GM23338 (cell line): ENCODE measurements at places on chromosomes 2 and 18. TPM values are rescaled to one million over a fixed set of nuclear protein-coding genes. Genes with fewer than 3 reads are reported as not detected.

DNA sequence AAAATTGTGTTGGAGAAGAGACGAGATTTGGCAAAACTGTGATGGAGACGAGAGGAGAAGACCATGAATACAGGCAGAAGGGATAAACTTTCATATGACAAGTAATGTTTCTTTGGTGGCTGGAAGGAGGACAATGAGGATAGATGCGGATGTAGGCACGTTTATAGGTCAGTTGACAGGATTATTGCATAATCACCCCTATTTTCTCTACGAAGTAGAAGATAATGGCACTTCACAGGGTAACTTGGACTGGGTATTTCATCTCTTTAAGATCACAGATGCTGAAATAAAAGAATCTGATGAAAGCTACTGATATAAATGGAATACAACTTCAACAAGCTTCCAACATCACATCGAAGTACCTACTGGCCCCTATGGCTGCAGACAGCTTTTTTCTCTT is 81.0 kb downstream of the PLEKHM3 start:
- no peak for DNase-seq
- H3K27ac ChIP-seq = no peak overlapping the region
- H3K36me3 ChIP-seq = no peaks in the 10 kb centered on the region
- no peaks in the 10 kb centered on the region for H3K27me3 ChIP-seq
- no peak overlapping the region for H3K4me3 ChIP-seq

GRCh38 chr18:14921031-14921430 is 173.1 kb downstream of the ANKRD30B start:
- H3K36me3 ChIP-seq = no peaks in the 10 kb centered on the region; the same call in none of the 2 replicates
- no peak overlapping the region for H3K27ac ChIP-seq
- H3K27me3 ChIP-seq = no peaks in the 10 kb centered on the region
- H3K4me1 ChIP-seq = no peaks in the 10 kb centered on the region

GRCh38 chr18:26252411-26252810 is 26.2 kb downstream of the TAF4B start:
- H3K27ac ChIP-seq = no peak overlapping the region
- H3K4me1 ChIP-seq = no peaks in the 10 kb centered on the region
- no peaks in the 10 kb centered on the region for H3K36me3 ChIP-seq
- no peaks in the 10 kb centered on the region for H3K27me3 ChIP-seq
- H3K4me3 ChIP-seq = no peak overlapping the region

GRCh38 chr2:205700331-205701132 is 18.2 kb downstream of the NRP2 start:
- H3K27me3 ChIP-seq = no peaks in the 10 kb centered on the region
- no peak overlapping the region for H3K27ac ChIP-seq
- H3K4me3 ChIP-seq = no peak overlapping the region
- peaks cover 42% of the 10 kb centered on the region for H3K4me1 ChIP-seq

Gene ZNF804A
- total RNA-seq = not detected in 2 replicates

GRCh38 chr2:25306777-25307368 is 34.9 kb downstream of the DNMT3A start:
- H3K27ac ChIP-seq = no peak overlapping the region
- DNase-seq = no peak
- no peaks in the 10 kb centered on the region for H3K36me3 ChIP-seq
- H3K4me1 ChIP-seq = peaks cover 35% of the 10 kb centered on the region
- H3K4me3 ChIP-seq = no peak overlapping the region

DNA sequence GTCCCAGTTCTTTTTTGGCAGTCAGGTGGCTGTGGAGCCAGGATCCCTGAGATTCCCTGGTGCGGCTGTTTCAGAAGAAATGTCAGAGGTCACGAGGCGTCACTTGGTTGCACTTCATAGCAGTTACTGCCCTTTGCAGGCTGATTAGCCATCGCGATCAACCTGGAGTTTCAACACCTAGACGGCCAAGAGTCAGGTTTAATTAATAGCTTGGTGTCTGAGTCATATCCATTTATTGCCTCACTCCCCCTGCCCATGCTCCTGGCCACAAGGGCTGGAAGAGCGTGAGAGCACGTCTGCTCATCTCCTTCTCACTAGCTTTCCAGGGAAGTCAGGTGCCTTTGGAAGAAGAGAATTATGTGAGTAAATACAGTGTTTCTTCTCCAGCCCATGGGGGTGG is 552.3 kb downstream of the TSN start:
- DNase-seq = no peak
- H3K27me3 ChIP-seq = no peaks in the 10 kb centered on the region
- no peaks in the 10 kb centered on the region for H3K36me3 ChIP-seq
- H3K4me1 ChIP-seq = no peaks in the 10 kb centered on the region

DNA sequence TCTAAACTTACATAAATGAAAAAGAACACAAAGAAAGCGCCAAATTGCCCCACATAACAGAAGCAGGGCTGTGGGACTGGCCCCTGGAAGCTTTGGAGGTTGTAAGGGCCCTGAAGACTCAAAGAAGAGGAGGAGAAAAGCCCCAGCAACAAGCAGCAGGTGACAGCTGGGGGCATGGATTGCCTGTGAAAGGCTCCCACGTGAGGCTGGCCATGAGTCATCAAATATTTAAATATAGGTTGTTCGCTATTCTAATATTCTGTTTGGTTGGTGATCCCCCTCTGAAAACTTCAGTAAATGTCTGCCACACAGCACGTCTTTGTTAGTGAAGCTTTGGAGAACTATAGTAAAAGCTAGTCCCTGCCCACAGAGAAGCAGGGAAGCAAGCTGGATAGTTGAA is 132.4 kb downstream of the MREG start:
- H3K4me1 ChIP-seq = no peaks in the 10 kb centered on the region
- no peak overlapping the region for H3K4me3 ChIP-seq
- H3K27me3 ChIP-seq = no peaks in the 10 kb centered on the region
- H3K27ac ChIP-seq = no peak overlapping the region

DNA sequence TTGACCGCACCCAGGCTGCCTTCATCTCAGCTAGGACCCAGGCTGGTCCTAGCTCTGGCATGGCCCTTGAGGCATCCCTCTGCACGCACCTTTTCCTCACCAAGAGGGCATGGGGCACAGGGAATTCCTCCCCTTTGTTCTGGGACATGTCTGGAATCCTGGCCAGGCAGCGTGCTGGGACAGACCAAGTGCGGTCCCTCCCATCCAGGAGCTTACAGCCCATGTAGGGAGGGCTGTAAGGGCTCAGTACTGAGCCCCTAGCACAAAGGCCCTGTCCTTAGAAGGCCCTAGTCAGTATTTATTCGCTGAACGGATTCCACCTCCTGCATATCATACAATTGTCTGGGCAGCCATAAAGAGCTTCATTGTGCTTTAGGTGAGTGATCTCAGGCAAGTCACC is 3.0 kb downstream of the TMEM37 start:
- H3K4me1 ChIP-seq = peaks cover 41% of the 10 kb centered on the region
- no peaks in the 10 kb centered on the region for H3K36me3 ChIP-seq
- H3K4me3 ChIP-seq = no peak overlapping the region
- H3K27me3 ChIP-seq = 0 out of 2 replicates have a peak, but pooled peaks cover 7% of the 10 kb centered on the region
- no peak overlapping the region for H3K27ac ChIP-seq

DNA sequence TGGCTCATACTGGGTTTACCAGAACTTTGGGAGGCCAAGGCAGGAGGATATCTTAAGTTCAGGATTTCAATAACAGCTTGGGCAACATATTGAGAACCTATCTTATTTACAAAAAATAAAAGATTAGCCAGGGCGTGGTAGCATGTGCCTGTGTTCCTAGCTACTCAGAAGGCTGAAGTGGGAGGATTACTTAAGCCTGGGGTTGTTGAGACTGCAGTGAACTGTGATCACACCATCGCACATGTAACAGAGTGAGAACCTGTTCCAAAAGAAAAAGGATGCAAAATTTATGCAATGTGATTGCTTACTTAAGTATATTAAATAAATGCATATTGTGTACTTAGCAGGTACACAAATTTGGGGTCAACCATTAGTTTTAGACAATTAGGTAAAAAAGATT is 768.9 kb upstream of the CDH7 start:
- no peaks in the 10 kb centered on the region for H3K4me1 ChIP-seq
- no peaks in the 10 kb centered on the region for H3K27me3 ChIP-seq
- DNase-seq = no peak

DNA sequence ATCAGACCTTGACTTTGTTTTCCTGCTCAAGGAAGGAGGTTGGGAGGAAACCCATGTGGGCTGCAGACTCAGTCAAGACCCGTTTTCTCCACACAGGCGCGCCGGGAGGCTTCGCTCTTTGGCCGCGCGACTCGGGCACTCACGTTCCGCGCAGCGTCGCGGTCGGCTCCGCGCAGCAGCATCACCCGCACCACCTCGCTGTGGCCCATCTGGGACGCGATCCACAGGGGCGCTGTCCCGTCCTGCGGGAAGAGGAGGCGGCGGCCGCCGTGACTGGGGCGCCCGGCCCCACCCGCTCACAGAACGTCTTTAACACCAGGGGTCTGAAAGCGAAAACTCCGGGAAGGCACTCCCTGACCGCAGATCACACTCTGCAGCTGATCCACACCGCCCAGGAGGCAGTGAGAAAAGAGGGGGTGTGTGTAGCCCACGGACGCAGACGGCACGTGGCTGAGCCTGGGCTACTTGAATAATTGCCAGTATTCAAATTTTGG is 33.1 kb upstream of the NPC1 start:
- H3K4me1 ChIP-seq = peaks cover 18% of the 10 kb centered on the region
- no peak overlapping the region for H3K27ac ChIP-seq
- H3K27me3 ChIP-seq = peaks cover 32% of the 10 kb centered on the region
- H3K4me3 ChIP-seq = peak overlapping the region; percentile 70

DNA sequence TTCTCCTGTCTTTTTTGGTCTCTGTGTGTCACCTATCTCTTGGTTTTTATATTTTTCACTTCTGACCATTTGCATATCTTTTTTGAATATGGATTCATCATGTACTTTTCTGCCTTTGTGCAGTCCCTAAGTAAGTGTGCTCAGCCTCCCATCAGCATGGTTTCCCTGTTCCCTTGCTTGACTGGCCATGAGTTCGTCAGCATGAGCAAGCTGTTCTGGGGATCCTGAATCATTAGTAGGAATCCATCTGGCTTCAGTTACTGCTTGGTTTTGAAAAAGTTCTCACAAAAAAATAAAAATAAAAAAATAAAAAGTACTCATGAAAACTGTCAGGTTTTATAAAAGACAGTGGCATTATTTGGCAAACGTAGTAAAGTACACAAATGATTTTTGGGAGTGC is 144.1 kb downstream of the NCOA1 start:
- H3K4me3 ChIP-seq = no peak overlapping the region
- no peak for DNase-seq
- H3K27ac ChIP-seq = no peak overlapping the region
- H3K4me1 ChIP-seq = no peaks in the 10 kb centered on the region

DNA sequence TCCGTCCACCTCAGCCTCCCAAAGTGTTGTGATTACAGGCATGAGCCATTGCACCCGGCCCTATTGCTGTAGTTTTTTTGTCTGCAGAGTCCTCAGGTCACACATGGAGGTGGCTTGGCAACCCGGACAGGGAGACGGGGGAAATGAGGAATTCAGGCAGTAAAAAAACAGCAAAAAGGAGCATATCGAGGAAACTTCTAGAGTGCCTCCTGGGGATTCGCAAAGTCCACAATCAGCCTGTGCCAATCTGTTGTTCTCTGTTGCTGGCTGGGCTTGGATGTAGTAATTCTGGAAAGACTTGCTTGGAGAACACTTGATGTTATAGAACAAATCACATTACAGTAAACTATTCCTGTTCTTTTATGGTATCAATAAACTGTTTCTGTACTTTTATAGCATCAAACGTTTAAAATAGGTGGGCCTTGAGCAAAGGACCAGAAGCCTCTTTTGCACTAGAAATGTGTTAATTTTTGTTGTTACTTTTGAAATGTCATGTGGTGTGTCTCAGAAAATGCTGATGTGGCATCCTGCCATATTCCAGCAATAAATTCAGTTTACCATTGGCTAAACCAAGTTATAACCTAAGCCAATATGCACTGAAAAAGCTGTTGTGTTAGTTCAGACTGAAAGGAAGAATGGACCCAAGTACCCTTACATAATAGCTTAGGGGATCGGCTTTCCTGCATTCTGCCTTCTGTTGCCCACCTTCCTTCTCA is 14.4 kb downstream of the ELAC1 start:
- no peak overlapping the region for H3K27ac ChIP-seq
- peaks cover 5% of the 10 kb centered on the region; the same call in 1 of the 2 replicates for H3K36me3 ChIP-seq
- H3K4me3 ChIP-seq = no peak overlapping the region
- no peaks in the 10 kb centered on the region for H3K27me3 ChIP-seq
- no peaks in the 10 kb centered on the region for H3K4me1 ChIP-seq

DNA sequence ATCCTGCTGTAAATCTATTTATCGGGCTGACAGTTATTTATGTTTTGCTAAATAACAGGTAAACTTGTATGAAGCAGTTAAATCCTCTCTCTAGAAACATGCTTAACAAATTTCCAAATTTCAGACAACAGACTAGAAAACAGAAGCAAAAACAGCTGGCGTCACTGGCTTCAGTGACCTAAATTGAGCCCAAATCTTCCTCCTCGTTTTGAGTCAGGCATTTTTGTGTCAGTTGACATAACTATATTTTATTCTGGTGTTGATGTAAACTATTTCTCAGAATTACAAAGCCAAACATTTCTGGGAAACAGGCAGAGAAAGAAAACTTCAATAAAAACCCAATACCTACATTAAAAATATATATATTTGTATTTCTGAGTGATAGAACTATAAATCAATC is 21.7 kb downstream of the RBMS1 start:
- no peak overlapping the region for H3K27ac ChIP-seq
- no peak for DNase-seq
- peaks cover 30% of the 10 kb centered on the region for H3K4me1 ChIP-seq
- no peaks in the 10 kb centered on the region for H3K36me3 ChIP-seq
- H3K27me3 ChIP-seq = no peaks in the 10 kb centered on the region

Gene HOXD10
- total RNA-seq = not detected in 2 replicates

- no peaks in the 10 kb centered on the region for H3K27me3 ChIP-seq
- H3K4me3 ChIP-seq = no peak overlapping the region
These were observed 334.5 kb downstream of the NBAS start for GRCh38 chr2:15226661-15227060.

- no peaks in the 10 kb centered on the region for H3K36me3 ChIP-seq
- H3K4me1 ChIP-seq = no peaks in the 10 kb centered on the region
- no peak overlapping the region for H3K27ac ChIP-seq
- DNase-seq = no peak
- no peaks in the 10 kb centered on the region for H3K27me3 ChIP-seq
These were observed 24.6 kb downstream of the CCDC195 start for GRCh38 chr2:224691563-224691962.

GRCh38 chr18:7059276-7059675 is 58.3 kb downstream of the LAMA1 start:
- no peaks in the 10 kb centered on the region for H3K27me3 ChIP-seq
- no peaks in the 10 kb centered on the region for H3K36me3 ChIP-seq
- DNase-seq = no peak
